ENCODE measurements at places on chromosomes 6 and 20.

DNA sequence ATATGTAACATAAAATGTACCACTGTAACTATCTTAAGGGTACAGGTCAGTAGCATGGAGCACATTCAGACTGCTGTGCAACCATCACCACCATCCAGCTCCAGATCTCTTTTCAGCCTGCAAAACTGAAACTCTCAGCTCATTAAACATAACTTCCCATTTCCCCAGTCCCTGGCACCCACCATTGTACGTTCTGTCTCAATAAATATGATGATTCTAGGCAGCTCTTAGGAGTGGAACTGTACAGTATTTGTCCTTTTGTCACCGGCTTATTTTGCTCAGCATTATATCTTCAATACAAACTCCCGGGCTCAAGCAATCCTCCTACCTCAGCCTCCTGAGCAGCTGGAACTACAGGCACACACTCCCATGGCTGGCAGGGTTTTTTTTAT lies 1.5 kb downstream of the ZC3H12D start:
- no peak for DNase-seq

DNA sequence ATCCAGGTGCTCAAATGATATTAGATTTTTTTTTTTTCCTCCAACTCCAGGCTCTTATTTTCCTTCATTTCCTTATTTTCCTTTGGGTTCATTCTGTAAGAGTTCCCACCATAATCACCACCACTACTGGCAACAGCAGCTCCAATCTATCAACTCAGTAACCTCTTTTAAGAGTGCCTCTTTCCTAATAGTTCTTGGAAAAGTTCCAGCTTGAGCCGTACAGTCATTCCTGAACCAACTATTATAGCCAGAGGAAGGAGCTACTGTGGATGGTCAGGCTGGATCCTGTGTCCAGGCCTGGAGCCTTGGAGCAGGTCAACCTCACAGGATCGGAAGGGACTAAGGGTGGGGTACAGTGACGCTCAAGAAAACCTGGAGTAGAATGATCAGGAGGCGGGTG lies 4.2 kb upstream of the ANGPT4 start:
- DNase-seq, result no peak

DNA sequence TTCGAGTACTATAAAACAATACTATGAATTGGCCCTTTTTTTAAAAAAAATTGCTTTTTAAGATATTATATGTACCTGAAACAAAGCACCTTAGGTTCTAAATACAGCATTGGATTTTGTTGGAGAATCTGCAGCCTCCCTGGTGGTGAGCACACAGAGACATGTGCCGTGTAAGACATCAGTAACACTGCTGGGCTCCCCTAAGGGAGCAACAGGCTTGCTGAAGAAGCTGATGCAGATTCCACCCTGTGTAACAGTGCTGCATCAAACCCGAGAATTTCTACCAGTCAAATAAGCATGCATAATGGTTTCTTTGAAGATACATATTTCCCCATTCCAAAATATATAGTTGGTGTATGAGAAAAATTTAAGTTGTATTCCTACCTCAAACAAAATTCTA lies 17.4 kb downstream of the KIAA1586 start:
- DNase-seq, result no peak

GRCh38 chr20:2751878-2752566 lies 48.4 kb downstream of the CPXM1 start:
- no peak for DNase-seq

GRCh38 chr6:6964675-6965074 lies 143.1 kb upstream of the RREB1 start:
- no peak for DNase-seq

DNA sequence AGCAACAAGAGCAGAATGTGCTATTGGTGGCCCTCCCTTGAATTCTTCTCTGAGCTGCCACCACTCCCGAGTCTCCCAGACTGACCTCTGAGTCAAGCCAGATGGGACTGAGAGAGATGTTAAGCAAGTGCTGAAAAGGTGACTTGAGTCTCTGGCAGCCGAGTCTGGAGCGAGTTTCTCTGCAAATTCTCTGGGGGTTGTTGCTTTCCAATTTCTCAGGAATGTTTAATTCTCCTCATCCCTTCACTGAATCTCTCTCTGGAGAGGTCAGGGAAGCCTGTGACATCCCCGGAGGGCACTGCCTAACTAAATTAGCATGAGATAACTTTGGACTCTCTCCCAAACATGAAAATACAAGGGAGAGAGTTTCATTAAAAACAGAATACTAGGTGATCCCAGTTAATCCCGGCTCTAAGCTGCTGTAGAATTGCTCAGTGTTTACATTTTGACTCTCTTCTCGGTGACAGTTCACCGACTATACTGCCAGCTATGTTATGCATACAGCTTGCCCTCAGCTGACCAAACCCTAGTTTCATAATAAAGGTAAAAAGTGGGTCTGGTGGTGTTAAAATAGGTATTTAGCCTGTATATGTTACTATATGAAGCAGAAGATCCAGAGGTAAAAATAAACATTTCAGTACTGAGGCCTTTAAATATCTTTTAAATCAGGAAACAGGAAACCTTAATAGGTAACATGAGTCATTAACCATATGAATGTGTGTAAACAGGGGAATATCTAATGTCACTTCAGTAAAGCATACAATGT lies 157.9 kb downstream of the FOXC1 start:
- DNase-seq, result no peak

GRCh38 chr6:11231564-11232192 lies 790 bp downstream of the NEDD9 start:
- no peak for DNase-seq

- DNase-seq, result no peak
Measured at GRCh38 chr6:77368660-77369313, 94.5 kb downstream of the HTR1B start.

- no peak for DNase-seq
Measured at GRCh38 chr6:5287205-5287965, 26.1 kb downstream of the FARS2 start.

GRCh38 chr6:152018876-152019275 lies 211.4 kb downstream of the ESR1 start:
- no peak for DNase-seq

DNA sequence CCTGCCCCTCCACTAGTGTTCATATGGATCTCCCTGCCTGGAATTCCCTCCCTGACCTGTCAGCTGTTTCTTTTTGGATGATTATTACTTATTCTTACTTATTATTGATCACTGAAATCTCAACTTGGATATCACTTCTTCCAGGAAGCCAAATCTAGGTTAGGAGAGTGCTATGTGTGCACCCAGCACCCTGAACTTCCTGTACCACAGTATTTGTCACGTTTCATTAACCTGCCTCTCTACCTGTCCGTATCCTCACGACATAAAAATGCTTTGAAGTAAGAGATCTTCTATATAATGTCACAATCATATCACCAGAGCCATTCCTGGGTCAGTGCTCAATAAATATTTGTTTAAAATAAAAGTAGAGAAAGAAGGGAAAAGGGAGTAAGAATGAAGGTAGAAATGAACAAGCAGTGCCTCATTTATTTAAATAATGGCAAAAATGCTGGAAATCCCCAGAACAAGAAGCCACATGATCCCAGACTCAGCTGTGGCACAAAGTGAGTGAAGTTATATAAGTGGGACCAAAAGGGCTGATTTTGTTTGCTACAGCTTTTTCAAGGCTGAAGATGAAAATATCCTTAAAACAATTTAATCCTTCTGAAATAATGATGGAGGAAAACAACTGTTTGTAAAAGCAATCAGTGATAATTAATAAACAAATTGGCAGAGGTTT lies 88.0 kb upstream of the MANEA start:
- no peak for DNase-seq

DNA sequence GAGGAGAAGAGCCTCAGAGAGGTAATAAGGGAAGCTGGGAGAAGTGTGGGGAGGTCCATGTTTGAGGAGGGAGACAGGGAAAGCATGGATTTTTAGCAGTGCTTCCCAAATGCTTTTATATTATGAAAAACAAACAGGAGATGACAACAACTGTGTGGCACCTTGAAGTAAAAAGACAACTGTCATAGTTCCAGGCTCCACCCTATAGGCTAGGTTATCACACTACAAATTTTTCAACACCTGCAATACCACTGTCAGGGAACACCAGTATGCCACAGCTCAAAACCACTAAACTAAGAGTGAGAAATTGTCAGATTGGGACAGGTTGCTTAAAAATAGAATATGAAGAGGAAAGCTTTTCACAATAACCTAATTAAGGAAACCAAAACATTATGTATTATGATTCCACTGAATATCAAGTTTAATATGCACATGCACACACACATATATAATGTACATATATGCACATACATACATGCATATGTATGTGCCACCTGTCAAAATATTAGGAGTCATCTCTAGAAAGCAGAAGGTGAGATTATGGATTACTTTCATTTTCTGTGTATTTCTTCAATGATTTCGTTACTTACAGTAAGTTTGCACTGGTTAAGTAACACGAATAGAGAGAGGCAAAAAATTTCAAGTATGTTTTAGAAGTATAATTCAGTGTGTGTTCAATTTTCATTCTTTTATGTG lies 261.2 kb downstream of the PTPRK start:
- no peak for DNase-seq
